Glomerular endothelial cell (primary cell): ENCODE measurements at places on chromosomes 7 and 10.

GRCh38 chr10:515674-516073, 173.8 kb downstream of the DIP2C start:
- no peak for DNase-seq

DNA sequence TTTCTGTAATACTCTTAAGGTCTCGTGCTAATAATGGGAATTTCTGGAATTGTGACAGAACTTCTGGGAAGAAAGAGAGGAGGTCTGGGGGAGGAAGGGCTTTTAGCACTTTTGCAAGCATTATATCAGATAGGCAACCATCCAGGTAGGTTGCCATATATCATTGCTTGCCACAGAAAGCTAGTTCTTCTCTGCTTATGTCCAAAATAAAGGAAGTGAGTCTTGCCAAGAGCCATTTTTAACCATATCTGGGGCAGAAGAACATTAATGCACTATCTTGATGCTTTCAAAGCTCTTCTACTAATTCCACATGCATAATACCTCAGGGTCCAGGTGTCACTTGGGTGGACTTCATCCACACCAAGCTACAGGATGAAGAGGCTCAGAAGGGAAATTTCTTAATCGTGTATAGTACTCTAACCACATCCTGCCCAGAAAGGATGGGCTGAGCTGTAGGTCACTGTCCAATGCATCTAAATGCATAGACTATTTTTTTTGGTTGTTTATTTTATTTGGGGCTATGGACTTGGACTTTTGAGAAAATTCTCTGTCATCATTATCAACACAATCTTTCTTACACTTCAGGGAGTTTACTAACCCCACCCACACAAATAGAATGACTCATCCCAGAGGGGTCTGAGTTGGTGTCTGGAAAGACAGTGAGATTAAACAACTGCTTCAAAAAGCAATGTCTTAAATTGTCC, 68.9 kb upstream of the ADO start:
- no peak for DNase-seq

DNA sequence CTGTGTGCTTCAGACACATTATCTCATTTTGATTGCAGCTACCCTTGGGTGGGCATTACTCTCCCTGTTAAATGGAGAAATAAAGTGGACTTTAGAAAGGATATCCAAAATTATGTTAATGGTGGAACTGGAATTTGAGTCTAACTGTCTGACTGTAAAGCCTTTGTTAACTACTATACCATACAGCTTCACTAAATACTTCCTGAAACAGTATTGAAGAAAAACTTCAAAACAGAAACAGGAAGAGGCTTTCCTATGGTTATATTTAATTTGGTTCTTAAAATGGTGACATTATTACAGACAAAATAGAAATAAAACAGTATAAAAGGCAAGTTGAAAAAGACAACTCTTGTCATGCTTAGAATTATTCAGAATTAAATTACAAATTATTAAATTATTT, 25.0 kb downstream of the SPAG6 start:
- no peak for DNase-seq

DNA sequence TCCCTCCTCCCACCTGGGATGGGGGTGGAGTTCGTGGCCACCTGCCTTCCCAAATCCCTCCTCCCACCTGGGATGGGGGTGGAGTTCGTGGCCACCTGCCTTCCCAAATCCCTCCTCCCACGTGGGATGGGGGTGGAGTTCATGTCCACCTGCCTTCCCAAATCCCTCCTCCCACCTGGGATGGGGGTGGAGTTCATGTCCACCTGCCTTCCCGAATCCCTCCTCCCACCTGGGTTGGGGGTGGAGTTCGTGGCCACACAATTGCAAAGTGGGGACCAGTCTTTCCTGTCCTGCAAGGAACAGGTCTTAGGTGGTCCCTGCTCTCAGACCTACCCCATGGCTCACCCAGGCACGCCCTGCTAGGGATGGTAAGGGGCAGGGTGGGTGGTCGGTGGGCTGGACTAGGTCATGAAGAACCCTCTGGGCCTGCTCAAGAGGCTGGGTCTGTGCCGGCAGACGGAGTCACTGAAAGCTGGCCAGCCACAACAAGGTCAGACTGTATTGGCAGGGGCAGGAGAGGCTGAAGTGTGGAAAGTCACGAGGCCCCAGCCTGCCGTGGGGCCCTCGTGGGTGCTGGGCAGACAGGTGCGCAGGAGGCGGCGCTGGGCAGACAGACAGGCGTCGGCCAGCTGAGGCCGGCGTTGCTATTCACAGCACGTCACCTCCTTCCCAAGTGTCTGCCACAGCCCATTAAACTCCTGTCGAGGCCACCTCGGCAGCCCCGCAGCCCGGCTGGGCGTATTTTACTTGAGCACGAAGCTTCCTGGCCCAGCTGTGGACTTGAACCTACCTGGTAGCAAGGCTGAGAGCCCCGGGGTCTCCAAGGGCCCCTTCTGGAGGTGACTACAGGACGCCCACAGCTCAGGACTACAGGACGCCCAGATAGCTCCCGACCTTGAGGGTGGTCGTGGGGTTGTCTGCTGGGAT, 4.1 kb downstream of the KNDC1 start:
- no peak for DNase-seq

DNA sequence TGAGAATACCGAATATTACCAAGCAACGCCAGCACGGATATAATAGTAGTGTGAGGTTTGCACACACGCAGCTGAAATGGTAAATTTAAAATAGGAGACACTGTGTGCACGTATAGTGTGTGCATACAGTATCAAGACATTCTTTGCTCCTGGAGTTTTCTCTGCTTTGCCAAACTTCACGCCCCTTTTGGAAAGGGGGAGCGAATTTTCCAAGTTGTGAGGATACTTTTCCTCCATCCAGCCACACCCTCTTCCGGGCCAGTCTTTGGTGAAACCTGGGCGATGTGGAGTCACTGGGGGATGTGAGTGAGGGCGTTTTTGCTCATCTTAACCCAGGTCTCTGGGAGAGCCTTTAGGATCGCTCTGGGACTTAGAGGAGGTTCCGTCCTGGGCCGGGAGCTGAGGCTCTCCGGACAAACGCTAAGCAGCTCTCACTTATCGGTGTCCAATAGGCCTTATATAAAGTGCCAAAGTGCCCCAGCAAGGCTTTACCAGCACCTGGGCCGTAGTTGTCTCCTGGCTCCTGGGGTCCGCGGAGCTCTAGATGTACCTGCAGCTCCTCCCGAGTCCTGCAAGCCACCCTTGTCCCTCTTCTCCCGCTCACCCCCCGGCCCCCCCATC, 160.0 kb upstream of the MKI67 start:
- DNase-seq, result no peak

- DNase-seq, result no peak
Observed at GRCh38 chr10:111954386-111954785, 229.2 kb downstream of the GPAM start.
